ENCODE measurements at places on chromosomes 13 and 19.

GRCh38 chr19:28889941-28890670 is 322.8 kb downstream of the UQCRFS1 start:
- DNase-seq = peak; percentile 10

GRCh38 chr13:29471551-29471950 is 123.9 kb downstream of the SLC7A1 start:
- DNase-seq = no peak

- DNase-seq = no peak
Observed at GRCh38 chr13:113841353-113841650, 22.6 kb downstream of the GAS6 start.

DNA sequence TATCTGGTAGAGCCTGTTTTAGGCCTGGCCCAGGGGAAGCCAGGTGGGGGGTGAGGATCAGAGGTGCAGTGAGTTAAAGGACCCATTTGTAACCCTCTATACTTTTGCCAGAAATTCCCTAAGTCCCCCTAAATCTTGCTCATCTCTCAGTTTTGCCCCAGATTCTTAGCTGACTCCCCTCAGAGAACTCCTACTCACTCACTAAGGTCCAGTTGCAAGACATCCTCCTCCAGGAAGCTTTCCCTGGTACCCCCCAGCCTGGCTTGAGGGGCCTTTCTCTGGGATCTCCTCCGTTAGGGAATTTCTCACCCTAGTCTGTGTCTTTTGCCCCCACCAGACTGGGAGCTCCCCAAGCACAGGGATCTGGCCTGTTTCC is 1.9 kb downstream of the TSKS start:
- DNase-seq = no peak

DNA sequence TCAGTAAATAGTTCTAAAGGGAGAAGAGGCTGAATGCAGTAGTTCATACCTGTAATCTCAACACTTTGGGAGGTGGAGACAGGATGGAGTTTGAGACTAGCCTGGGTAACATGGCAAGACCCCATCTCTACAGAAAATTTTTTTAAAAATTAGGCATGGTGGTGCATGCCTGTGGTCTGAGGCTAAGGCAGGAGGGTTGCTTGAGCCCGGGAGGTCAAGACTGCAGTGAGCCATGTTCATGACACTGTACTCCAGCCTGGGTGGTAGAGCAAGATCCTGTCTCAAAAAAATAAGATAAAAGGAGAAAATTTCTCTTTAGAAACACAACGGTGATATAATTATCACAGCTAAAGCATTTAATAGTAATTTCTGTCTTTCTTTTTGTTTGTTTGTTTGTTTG is 57.1 kb downstream of the SIPA1L3 start:
- DNase-seq = no peak

GRCh38 chr13:30022796-30023195 is 172.4 kb upstream of the UBL3 start:
- DNase-seq = no peak

- DNase-seq = no peak
Observed at GRCh38 chr13:28552288-28552687, 57.4 kb upstream of the FLT1 start.

DNA sequence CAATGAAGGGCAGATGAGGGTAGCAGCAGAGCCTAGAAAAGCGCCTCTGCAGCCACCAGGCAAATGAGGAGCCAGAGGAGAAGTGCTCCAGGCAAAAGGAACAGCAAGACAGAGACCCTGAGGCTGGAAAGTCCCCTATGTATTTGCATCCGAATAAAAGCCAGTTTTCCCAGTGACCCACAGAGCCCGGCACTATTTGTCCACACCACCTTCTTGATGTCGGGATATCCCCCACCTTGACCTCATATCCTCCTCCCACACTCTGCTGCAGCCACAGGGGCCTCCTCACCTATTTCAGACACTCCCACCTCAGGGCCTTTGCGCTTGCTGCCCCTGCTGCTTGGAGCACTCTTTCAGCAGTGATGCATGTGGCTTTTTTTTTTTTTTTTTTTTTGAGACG is 6.6 kb downstream of the ATG4D start:
- DNase-seq = no peak

DNA sequence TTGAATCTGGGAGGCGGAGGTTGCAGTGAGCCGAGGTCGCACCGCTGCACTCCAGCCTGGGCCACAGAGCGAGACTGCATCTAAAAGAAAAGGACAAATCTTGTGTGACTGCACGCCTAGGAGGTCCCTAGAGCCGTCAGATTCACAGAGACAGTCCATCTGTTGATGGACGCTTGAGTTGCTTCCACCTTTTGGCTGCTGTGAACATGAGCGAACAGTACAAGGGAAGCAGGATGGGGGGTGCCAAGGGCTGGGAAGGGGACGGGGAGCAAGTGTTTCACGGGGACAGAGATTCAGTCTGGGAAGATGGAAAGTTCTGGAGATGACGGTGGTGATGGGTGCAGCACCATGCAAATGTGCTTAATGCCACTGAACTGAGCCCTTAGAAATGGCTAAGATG is 78.7 kb downstream of the GNG7 start:
- no peak for DNase-seq

- no peak for DNase-seq
Observed at GRCh38 chr13:31755803-31756212, 16.5 kb downstream of the RXFP2 start.

GRCh38 chr19:39670998-39671397 is 15.3 kb downstream of the LGALS16 start:
- no peak for DNase-seq

DNA sequence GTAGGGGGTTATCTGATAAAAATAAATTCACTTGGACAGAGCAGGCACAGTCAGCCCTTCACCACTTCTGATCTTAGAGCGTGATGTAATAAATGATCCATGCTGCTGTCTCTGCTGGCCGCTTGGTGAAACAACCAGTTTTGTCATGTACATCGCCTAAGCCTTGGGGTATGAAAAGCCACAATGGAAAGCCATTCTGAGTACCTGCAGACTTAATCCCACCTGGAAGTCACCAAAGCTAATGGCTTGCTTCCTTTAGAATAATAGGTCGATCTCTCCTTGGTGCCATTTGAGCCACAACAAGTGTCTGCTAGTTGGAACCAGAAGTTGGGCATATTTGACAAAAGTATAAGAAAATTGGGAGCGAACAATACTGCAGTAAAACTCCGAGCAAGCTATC is 1649.7 kb upstream of the SPRY2 start:
- DNase-seq = no peak

DNA sequence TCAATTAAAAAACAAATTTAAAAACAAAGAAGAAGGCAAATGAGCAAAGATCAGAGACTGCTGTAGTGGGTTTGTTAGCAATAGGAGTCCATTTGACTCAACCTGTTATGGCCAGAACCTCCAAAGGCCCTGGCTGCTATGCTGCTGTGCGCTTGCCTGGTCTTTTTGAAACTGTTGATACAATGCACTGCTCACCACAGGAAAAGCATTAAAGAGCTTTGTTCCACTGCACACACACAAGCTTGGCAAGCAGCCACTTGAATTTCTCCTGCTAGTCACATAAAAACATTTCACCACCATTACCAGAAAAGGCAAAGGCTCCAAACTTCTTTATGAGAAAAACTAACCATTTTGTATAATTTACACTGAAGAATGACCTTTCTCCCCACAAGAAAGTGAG is 132.2 kb downstream of the FREM2 start:
- peak; percentile 53 for DNase-seq

- no peak for DNase-seq
Observed at GRCh38 chr13:75993823-75994222, 357.7 kb downstream of the LMO7 start.

DNA sequence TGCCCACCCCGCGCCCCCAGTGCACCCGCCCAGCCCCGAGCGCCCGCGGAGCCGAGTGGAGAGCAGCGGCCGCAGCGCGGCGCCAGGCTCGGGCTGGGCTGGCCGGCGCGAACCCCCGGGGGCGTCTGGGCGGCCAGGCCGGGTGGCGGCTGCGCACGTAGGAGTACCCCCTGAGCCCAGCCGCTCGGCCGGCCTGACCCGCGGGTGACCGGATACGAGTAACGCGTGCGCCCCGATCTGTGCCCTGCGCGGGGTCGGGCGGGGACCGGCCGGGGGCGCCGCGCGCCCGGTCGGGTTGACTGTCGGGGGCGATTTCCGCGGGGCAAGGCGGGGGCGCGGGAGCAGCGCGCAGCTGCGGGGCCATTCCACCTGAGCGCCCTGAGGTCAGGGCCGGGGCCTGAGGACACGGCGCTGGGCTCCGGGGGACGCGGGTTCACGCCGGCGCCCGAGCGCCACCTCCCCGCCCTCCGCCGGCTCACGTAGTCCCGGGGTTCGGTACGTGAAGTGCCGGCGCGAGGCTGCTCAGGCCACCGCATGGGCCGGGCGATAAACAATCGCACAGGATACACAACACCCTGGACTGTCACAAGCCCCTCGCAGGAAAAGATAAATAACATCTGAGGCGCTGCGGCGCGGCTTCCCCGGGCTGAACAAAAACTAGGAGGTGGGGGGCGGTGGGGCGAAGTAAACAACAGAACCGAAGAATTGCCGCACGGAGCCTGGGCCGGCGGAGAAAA is 37.6 kb upstream of the FLT1 start:
- no peak for DNase-seq

DNA sequence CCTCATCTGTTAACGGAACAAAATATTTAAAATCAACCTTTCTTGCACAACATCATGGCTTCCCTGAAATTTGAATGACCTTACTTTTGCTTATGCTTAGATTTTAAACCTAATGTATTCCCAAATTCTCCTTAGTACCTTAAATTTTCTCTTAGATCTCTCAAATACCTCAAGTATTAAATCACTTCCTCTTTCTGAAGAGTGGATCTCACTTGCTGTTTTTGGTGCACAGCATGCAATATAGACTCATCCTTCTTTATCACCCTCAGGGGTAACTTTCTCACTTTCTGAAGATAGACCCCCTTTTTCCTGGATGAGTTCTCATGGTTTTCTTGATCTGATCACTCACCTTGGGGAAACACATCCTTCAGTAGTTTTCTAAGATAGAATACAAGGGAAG is 871.7 kb downstream of the DACH1 start:
- no peak for DNase-seq

DNA sequence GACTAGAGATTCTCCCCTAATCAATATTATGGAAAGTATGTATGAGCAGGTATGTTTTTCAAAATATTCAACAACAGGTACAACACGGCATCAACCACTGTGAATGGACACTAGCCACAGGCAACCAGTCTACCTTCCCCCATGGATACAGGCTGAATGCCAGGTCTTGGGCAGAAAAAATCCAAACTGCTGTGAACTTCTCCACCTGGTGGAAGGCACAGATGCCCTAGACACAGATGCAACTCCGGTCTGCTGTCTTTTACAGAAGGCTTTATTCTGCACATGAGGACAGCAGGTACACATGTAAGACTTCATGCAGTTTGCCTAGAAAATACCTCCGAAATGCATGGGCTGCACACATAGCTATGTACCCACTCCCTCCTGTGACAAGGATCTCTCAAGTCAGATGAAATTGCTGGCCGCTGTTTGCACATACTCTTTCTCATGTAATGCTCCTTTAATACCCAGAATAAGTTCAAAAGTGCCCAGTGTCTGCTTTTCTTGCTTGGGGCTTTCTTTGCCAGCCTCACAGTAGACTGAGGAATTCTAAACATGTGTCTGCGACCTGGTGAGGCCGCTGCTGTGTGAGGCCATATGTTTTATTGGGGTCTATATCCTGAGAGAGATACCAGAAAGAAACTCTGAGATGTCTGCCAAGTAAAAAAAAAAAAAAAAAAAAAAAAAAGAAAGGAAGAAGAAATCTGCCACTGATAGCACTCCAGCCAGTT is 325.9 kb downstream of the FOXO1 start:
- no peak for DNase-seq

DNA sequence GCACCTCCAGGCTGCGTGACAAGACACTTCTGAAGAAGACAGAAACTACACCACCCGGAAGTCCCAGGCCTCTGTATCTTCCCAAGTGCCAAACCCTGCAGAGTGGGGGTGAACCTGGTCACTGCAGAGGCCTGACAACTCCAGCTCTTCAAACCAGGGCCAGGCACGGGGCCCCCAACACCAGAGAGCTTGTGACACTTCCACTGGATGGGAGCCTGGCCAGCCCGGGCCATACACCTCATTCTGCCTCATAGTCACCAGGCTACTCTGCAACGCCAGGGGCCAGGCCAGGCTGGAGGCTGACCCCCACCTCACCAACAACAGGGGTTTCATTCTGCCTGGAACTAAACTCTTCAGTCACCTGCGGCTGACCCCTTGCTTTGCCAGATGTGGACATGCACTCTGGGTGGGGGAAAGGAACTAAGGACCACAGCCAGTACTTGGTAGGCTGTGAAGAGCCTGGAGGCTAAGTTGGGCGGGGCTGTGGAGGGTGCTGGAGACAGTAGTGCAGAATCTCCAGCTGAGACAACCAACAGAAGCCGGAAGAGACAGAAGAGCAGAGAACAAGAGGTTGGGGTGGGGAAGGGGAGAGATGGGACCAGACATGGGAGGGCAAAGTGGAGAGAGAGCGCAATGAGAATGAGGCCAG is 23.0 kb downstream of the TUBA3C start:
- DNase-seq = no peak

GRCh38 chr13:109883181-109884180 is 97.1 kb upstream of the IRS2 start:
- DNase-seq = no peak

- no peak for DNase-seq
Observed at GRCh38 chr13:107937848-107938247, 277.5 kb downstream of the LIG4 start.

Data from midbrain (tissue), 1 donor.